ENCODE measurements at places on chromosomes 5 and 9.

DNA sequence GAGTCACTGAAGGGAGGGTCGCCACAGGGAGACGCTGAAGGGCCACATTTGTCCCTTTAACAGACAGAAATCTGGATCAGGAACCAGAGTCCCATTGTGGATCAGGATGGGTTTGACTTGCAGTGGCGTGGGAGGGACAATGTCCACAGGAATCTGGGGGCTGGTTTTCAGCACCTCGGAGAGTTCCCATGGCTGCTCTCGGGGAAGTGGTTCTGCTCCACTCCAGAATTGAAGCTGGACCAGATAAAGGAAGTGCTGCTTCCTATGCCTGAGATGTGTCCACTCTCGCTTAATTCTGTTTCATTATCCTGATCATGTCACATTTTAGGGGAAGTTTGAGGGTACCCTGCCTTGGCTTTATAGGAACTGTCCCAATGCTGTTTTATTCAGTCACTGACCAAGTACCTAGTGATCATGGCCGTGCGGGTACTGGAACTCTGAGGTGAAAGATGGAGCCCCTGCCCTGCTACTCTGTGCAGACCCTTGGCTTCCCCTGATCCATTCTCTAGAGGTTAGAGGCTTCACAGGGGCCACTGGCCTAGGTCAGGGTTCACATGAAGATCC lies 28.7 kb downstream of the ENHO start:
- no peak for DNase-seq

GRCh38 chr5:1124205-1125029 lies 12.6 kb upstream of the SLC12A7 start:
- DNase-seq, result no peak

DNA sequence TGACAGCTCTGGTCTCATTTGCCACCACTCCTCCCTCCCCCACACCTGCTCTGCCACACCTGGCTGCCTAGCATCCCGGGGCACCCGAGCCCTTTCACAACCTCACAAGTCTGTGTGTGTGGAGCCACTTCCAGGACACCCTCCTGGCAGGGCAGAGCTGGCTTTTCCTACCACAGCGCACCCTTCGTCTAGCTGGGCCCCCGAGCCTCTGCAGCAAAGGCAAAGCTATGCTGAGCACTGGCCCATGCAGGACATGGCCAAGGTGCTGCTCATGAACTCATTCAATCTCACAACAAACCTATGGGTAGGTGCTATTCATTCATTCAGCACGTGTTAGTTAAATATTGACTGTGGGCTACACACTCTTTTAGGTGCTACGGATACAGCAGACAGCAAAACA lies 43.4 kb downstream of the DUSP1 start:
- no peak for DNase-seq

DNA sequence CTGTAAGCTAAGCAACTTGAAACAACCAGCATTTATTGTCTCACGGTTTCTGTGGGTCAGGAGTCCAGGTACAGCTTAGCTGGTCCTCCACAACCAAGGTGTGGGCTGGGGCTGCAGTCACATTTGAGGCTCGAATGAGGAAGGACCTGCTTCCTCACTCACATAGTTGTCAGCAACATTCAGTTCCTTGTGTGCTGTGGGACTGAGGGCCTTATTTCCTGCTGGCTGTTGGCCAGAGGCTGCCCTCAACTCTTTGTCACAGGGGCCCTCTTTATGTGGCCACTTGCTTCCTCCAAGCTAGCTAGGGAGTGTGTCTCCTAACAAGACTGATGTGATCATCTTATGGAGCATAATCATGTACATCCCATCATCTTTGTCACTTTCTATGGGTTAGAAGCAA lies 29.2 kb upstream of the SEMA4D start:
- DNase-seq, result no peak
